Epithelial cell of proximal tubule (primary cell): ENCODE measurements at places on chromosomes 6 and 20.
A peak's percentile ranks its signal among the peaks of the same experiment; 100 is the strongest.

DNA sequence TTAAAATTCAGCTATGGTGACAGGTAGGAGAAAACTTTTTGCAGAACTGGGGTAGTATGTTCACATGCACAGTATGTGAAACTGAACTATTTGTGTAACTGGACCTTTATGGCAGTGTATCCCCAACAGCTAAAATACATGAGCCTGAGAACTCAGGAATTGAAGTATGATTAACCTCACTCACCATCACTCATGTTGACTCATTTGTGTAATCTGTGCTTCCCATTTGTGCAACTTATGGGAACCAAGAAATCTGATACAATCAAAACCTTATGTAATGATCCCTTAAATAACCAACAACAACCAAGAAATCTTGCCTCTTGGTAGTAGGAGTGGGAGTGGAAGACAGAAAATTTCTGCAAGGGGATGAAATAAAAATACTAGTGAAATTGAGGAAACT, 674.9 kb downstream of the HDGFL1 start:
- DNase-seq, result peak; percentile 23

GRCh38 chr20:1968964-1969363, 24.9 kb downstream of the PDYN start:
- DNase-seq, result no peak

DNA sequence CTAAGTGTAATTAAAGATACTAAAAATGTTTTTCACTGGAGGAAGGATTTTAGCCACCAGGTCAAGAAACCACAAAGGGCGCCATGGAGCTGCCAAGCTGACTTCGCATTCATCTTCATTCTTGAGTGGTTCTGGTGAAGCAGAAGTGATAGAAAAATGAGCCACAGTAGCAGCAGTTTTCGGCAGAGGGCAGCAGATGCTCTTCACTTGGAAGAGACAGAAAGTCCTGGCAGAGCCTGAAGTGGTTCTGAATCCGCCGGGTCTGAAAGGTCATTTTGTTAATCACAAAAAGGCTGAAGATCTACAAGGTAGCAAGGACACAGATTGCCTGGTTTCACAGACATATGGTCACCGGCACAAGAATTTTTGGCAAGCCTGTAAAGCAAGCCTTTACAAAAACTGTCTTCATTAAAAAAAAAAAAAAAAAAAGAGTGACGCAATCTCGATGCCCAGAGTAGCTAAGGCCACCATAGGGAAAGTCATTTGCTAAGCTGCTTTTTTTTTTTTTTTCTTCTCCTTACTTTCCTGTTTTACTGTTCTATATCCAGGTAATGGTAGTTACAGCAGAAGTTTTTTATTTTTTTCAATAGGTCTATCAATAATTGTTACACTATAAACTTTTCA, 345.1 kb upstream of the AGPAT4 start:
- peak; percentile 61 for DNase-seq

GRCh38 chr6:35790683-35791082, 6.4 kb downstream of the CLPS start:
- no peak for DNase-seq

DNA sequence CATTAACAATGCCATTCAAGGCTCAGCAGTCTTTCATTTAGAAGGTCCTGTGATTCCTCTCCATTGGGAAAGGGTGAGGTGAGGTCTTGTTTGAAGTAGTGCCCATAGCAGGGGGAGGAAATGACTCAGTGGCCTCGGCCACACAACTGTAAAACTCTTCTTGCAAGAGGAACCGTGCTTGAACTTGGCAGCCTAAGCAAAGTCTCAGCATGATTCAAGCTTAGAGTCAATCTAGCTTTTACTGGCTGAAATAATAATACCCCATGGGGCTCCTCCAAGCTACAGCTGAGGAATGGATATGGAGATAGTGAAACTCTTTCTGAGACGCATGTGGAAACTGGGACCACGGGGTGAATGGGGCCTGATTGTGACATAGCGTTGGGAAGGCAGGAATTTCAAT, 428.2 kb downstream of the BMP2 start:
- DNase-seq, result peak; percentile 84

GRCh38 chr6:156879186-156879585, 102.0 kb downstream of the ARID1B start:
- no peak for DNase-seq

- no peak for DNase-seq
Observed at GRCh38 chr20:44659931-44660330, 8.4 kb upstream of the ADA start.

- no peak for DNase-seq
Observed at GRCh38 chr6:36387440-36388303, at the start of gene ETV7. TSS of gene ETV7 (minus strand) at chr6:36387669. CDS start at chr6:36387541, 128 bp downstream.

- no peak for DNase-seq
Observed at GRCh38 chr6:148934961-148935360, 188.1 kb downstream of the UST start.

DNA sequence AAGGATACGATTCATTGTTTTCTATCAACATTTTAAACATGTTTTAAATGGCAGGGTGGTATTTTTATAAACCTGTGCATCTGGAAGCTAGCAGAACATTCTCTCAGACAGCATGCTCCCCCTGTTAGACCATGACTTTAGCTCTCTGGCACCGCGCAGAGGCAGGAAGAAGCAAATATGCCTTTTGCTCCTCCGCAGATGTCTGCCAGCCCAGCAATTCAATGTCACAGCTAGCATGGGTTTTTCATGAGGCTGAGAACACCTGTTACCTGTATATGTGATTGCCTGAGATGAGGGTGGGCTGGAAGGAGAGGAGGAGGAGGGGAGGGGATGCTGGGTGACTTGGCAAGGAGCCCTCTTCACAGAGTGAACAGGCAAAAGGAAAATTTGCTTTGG, 6.7 kb downstream of the MTCH1 start:
- no peak for DNase-seq

DNA sequence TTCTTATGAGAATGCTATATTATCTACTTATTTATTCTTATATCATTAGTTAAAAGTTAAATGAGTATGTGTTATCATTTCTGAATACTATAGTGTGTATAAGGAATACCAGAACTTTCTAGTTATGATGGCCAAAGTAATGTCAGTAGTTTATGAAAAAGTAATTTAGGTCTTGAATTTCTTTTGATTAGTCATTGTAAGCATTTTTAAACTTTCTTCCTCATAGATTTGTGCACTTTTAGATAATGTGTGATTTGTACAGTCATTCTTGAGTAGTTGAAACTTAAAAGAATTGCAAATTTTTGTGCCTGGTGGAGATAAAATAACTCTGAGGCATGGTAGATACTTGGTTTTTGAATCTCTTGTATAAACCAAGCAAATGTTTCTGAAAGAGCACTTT, 311.3 kb downstream of the CDKAL1 start:
- DNase-seq, result no peak

DNA sequence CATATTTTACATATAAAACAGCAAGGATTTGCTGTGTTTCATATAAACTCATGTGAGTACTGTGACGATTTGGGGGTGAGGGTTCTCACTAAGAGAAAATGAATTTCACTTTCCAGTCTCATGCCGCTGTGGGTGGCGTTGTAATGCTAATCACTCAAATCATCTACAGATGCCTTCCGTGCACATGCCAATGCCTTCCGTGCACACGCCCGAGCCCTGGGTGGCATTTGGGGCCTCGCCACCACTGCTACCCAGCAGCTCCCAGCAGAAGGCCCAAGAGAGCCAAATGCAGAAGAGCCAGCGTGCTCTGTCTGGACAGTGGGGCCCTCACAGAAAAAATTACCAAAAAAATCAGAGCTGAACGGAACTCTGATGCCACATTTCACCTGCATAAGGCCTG, 53.7 kb downstream of the WDR27 start:
- no peak for DNase-seq

- DNase-seq, result peak; percentile 70
Observed at GRCh38 chr6:39426073-39426456, 103.6 kb upstream of the KCNK16 start.

DNA sequence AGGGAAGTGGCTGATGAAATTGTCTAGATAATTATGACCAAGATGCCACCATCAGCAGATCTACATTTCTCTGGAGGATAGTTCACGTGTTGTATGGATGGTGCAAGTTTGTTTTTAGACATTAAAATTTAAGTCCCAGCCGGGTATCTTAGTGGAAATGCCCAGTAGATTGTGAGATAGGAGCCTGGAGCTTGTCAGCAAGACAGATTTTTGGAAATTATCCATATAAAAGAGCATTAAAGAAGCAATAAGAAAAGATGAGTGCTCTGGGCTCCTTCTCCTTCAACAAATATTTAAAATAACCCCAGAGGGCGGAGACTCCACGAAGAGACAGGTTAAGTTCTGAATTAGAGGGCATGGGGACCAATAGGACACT, 47.6 kb upstream of the SMLR1 start:
- no peak for DNase-seq

- DNase-seq, result no peak
Observed at GRCh38 chr20:17128206-17128605, 98.6 kb upstream of the PCSK2 start.

DNA sequence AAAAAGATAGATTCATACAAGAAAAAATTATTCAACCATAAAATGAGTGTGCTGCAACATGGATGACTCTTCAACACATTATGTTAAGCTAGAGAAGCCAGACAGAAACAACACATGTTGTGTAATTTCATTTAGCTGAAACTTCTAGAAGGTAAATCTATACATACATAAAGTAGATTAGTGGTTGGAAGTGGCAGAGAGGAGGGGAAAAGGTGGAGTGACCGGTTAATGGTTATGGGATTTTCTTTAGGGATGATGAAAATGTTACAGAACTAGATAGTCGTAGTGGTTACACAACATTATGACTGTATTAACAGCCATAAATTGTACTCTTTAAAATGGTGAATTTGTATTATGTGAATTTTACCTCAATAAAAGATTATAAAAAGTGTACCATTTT, 304.1 kb upstream of the SLC35B3 start:
- no peak for DNase-seq

DNA sequence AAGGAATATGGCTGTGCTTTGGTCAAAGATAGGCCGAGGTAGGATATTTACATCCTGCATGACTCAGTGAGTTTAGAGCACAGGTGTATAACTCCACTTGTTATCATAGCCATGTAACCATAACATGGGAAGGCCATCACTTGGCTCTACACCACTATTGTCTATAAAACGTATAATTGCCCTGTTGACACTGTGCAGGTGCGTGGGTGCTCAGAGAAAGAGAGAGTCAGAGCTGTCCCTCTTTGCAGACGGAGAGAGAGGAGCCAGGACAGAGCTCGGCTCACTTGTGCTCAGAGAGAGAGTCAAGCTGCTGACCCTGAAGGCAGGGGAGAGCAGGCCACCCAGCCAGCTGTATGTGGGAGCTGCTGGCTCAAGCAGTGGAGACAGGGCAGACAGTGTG, 46.0 kb downstream of the OR2B6 start:
- DNase-seq, result no peak

DNA sequence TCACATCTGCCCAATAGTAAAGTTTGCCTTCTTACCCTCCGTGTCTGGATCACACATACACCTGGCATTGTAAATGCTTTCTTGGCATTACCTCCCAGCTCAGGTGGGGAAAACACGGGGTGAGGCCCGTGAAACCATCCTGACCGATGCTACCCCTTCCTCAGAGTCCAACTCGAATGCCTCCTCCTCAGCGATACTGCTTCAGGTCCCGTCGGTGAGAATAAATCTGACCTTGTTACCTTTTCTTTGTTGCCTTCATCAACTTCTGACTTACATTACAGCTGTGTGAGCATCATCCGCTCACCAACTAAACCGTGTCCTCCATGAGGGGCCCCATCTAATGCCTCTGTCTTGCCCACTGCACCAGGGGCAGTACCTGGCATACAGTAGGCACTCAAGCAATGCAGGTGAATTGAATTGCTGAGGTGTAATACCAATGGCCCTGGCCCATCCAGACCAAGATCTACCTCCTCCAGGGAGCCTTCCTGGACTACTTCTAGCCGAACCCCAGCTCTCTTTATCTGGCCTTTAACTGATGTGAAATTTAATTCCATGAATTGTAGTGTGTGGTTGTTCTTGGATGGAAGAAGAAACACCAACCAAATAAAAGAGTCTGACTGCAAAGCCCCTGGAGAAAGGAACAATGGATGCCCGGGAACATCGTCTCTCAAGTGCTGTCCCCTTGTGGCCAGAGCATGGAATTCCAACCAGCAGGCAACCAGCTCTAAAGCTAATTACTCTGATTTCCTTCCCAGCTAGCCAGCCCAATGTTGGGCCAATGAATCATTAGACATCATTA, 141.5 kb downstream of the ANKRD60 start:
- no peak for DNase-seq

- no peak for DNase-seq
Observed at GRCh38 chr6:32290886-32291450, 67.1 kb upstream of the NOTCH4 start.

GRCh38 chr6:119614138-119614537, 264.6 kb upstream of the MAN1A1 start:
- DNase-seq, result no peak

DNA sequence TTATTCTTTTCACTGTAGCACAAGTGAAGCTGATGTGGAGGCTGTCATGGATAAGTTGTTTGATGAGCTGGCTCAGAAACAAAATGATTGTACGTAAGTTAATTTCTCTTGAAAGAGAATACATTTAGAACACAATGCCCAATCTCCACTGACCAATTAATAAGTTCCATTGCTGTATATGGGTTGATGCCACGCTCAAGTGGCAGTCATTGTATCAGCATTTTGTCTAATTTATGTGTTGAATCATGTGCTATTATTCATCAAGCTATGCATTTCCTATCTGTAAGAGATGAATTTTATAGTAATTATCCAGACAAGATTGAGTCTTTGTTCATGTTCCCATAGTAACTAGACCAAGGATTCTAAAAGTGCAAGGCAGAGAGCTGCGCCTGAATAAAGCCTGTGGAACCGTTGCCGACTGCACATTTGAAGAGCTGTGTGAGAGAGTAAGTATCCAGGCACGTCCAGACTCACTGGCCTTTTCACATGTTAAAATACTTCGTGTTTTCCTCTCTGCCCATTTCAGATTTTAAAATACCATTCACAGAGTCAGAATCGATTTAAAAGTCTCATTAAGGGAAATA, 83.8 kb upstream of the FOXO3 start:
- no peak for DNase-seq

- no peak for DNase-seq
Observed at GRCh38 chr20:51322164-51322707, 220.3 kb downstream of the NFATC2 start.

- DNase-seq, result no peak
Observed at GRCh38 chr20:49515586-49515985, 33.1 kb upstream of the KCNB1 start.

- no peak for DNase-seq
Observed at GRCh38 chr20:24376311-24377099, 92.9 kb upstream of the SYNDIG1 start.

- DNase-seq, result no peak
Observed at GRCh38 chr20:63344616-63345327, 16.4 kb downstream of the CHRNA4 start.

DNA sequence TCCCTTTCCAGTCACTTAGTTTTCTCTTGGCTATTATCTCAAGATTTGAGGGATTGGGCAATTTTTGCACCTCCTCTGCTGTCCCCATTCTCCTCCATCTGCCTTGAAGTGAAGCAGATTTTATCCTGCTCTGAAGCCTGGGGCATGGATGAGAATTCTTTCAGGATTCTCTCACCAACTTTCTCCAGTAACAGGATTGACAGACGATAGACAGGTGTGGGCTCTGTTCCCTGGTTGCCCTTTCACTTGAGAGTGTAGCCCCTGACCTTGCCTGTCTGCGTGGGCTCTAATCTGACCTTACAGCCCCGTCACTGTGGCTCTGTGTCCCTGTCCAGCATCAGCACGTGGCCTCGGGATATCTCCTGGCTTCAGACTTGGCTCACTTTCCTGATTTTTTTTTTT, 27.1 kb downstream of the CDYL start:
- no peak for DNase-seq
